ENCODE measurements at places on chromosomes 3 and 15. TPM values are rescaled to one million over a fixed set of nuclear protein-coding genes. Genes with fewer than 3 reads are reported as not detected.

DNA sequence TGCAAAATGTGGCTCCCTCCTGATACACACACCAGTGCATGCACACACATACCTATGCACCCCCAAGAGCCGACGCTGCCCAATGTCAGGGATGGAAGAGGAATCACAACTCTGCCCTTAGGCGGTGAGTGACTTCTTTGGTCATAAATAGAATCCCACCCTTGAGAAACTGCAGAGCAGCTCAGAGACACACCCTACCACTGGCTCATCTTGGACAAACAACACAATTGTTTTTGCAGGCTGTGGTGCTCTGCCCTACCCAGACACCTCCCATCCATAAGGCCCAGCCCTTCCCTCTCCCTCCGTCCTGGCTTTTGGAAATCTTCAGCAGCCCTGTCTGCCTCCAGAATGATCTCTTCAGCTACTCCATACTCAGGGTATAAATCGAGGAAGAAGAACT is 73.8 kb upstream of the HRH1 start:
- H3K4me1 ChIP-seq: no peaks in the 10 kb centered on the region
- H3K27me3 ChIP-seq: no peaks in the 10 kb centered on the region
- H3K27ac ChIP-seq: no peak overlapping the region
- H3K36me3 ChIP-seq: no peaks in the 10 kb centered on the region

- peaks cover 19% of the 10 kb centered on the region for H3K36me3 ChIP-seq
- H3K27me3 ChIP-seq: no peaks in the 10 kb centered on the region
These were observed 43.3 kb downstream of the CCNB2 start for GRCh38 chr15:59148153-59148833.

DNA sequence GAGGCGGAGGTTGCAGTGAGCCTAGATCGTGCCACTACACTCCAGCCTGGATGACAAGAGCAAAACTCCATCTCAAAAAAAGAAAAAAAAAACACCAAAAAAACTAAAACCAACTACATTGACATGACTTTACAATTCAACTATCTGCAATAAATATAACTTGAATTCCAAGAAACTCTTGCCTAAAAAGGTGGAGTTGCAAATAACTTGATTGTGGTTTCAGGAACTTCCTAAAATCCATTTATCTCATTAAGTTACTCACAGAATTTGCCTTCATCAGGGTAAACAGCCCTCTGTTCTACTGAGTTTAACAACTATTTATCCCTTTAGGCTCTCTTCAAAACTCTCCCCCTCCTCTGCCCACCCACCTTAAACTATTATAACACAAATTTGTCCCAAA is 2.7 kb upstream of the MAPK6 start:
- no peak for DNase-seq
- no peaks in the 10 kb centered on the region for H3K36me3 ChIP-seq

DNA sequence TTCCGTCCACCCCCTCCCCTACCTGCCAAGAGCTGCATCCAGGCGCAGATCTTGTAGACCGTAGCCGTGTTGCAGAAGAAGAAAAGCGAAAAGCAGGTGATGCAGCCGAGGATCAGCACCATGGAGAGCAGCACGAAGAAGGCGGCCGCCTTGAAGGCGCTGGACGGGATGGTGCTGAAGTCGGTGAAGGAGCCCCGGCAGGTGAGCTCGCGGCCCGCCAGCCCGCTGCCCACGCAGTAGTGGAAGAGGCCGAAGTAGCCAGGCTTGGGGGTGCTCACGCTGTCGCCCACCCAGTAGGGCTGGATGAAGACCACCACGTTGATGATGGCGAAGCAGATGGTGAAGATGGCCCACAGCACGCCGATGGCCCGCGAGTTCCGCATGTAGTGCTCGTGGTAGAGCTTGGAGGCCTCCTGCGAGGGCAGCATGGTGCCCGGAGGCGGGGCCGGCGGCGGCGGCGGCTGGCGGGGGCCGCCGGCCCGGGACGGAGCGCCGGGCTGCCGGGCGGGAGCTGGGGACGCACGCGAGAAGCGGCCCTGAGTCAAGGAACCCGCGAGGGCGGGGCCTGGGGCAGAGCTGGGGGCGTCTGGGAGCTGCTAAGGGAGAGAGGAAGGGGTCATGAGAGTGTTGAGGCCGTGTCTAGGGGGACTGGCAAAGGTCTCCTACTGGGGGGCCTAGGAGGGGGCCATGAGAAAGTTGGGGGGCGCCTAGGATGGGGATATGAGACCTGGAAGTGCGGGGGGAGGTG is 1.2 kb downstream of the LHFPL4 start:
- peaks cover 62% of the 10 kb centered on the region for H3K27me3 ChIP-seq
- H3K4me3 ChIP-seq: no peak overlapping the region
- H3K4me1 ChIP-seq: no peaks in the 10 kb centered on the region

DNA sequence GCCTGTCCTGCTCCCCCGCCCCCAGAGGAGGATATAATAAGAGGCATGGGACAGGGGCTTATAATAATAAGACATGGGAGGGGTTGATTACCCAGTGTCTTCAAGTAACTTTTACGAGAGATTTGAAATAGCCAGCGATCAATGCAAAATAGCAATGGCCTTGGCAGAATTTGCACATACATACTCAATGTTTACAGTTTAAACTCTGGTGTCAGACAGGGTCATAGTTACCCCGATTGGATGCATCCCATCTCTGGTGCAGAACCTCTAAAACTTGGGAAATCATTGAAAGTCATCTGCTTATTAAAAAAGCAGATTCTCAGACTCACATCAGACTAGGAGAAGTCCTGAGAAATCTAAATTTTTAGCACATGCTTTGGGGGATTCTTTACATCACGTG is 61.0 kb downstream of the TRAK1 start:
- no peak overlapping the region for H3K4me3 ChIP-seq
- H3K36me3 ChIP-seq: no peaks in the 10 kb centered on the region
- DNase-seq: no peak
- peaks cover 30% of the 10 kb centered on the region for H3K4me1 ChIP-seq
- no peaks in the 10 kb centered on the region for H3K27me3 ChIP-seq
- no peak overlapping the region for H3K27ac ChIP-seq

Gene THUMPD3
- total RNA-seq: 33.5 TPM

Gene UBR1
- total RNA-seq: 44.1 TPM

Data from sigmoid colon (tissue), 7 donors.